ENCODE measurements at places on chromosomes 6 and 20.
A peak's percentile ranks its signal among the peaks of the same experiment; 100 is the strongest.

GRCh38 chr6:169079650-169080049 lies 174.0 kb downstream of the THBS2 start:
- DNase-seq = no peak

GRCh38 chr6:73461537-73462350 lies at the start of gene MTO1:
MTO1 (plus strand) TSS chr6:73461737; CDS start chr6:73461855, 118 bp downstream.
- peak; percentile 15 for DNase-seq

- DNase-seq = no peak
Observed at GRCh38 chr6:55569638-55570037, 9.4 kb downstream of the HMGCLL1 start.

- DNase-seq = no peak
Observed at GRCh38 chr6:139863964-139864363, 489.5 kb upstream of the CITED2 start.

DNA sequence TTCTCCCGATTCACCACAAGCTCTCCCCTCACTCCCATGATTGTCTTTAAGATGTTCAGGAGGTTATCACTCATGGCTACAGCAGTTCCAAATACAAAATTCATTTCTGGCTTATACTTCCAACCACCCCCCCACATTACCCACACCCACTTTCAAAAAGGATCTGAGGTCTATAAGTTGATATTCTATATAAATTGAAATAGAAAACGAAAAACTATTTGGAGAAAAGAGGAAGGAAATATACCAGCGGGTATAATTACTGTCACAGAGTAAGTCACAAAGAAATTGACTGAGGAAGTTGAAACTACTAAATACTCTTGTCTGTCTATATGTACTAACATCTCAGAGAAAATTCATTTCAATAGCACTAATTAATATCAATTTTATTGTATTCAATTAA lies 112.7 kb upstream of the TNFAIP3 start:
- no peak for DNase-seq

- DNase-seq = no peak
Observed at GRCh38 chr20:18258126-18258860, 30.0 kb upstream of the ZNF133 start.

GRCh38 chr20:4052139-4052480 lies 36.8 kb upstream of the RNF24 start:
- DNase-seq = no peak

DNA sequence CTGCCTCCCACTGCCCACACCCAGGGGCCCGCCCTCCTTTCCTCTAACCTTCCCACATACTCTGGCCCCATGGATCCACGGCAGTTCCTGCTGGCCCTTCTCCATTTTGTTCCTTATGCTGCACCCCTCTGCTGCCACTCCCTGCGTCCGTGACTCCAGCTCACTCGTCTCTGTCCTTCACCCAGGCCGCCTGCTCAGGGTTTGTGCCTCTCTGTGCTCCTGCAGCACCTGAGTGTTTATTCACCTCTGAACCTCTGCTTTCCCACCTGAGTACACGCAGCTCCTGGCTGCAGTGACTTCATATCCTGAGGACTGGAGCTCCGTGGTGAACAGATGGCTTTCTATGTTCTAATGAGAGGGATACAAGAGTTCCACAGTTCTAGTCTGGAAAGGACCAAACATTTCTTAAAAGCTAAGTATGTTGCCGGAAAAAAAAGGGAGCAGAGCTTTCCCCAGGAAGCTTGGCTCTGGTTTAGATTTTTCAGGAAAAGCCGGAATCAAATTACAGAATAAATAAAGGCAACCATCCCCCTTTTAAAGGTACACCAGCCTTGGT lies 1.5 kb upstream of the GNRH2 start:
- DNase-seq = no peak

GRCh38 chr6:30988209-30988825 lies 4.8 kb downstream of the MUC21 start:
- DNase-seq = no peak

DNA sequence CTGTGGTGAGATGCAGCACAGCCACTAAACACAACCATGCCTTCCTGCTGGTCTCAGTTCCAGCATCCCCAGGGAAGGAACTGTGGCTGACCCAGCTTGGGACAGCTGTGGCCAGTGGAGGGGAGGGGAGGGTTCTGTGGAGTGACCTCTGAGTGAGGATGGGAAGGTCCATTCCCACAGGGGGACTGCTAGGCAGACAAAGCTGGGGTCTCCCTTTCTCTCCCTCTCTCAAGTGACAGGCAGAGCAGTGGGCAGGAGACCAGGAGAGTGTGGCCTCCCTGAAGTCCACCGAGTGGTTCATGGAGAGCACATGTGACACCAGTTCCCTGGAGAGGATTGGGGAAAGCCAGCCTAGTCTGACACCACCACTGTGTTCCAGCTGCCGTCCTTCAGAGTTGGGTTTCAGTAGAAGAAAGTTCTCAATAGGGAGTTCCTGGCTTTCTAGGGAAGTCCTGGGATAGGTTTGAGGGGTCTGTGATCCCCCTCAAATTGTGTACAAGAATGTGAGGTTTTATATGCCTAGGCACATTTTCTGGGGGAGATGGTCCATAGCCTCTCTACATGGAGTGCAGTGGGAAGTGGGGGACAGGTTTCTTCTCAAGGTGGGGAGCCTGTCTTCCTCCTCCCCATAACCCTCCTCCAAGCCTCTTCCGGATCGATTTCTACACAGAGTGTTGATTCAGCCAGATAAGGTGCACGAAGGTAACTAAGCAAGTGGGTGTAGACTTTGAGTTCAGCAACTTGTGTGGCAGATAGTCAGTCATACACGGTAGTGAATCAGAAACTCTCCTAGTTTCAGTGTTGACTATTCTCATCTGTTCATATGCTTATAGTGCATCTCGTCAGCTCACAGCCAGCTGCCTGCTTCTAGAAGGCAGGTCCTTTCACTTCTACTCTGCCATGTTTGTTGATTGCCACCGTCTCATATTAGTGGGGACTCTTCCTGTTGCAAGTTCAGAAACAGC lies 18.9 kb downstream of the MANBAL start:
- no peak for DNase-seq

GRCh38 chr6:37625591-37626374 lies 71.9 kb downstream of the MDGA1 start:
- DNase-seq = no peak

DNA sequence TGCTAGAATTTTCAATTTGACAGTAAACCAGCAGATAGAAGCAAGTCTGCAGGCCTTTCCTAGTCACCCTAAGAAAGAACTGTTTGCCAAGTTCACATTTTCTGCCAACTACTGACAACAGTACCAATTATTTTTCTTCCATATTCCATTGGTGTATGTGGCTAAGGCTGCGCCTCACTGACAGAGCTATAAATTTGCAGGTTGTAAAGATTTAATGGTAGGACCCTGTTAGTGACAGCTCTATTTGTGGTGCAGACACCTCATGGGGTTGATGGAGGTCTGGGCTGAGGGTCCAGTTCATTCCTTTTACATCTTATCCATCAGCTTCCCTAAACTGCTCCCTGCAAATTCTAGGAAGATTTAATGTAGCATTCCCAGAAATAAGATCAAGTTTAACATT lies 228.5 kb downstream of the FRK start:
- no peak for DNase-seq

DNA sequence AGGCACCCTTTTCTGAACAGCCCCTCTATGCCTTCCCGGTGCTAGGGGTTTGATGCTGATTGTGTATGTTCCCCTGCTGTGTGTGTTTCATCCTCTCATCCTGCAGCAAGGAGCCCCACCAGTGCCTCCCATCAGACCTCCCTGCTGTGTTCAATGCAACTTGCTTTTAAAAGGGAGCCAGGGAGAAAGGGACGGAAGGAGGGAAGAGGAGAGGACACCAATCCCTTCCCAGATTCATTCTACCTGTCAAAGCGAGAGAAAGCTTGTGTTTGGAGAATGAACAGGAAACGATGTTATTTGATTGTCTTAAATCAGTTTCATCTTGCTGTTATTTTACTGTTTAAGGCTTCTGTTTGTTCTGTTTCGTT lies 259.2 kb downstream of the ADGB start:
- DNase-seq = no peak

DNA sequence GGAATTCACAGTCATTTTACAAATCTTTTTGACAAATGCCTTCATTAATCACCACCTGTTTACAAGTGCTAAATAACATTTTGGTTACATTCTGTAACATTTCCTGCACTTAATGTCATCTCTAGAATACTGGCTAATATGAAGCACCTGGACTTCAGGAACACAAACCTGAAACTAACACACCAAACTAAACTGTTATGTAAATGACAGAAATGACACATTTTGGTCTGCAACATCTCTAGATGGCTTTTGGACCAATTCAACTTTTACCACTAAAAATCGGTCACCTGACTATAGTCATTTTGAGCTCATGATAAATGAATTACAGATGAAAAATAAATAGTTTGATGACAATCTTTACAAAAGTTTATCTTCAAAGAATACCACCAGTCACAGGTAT lies 80.6 kb downstream of the ATG5 start:
- no peak for DNase-seq

DNA sequence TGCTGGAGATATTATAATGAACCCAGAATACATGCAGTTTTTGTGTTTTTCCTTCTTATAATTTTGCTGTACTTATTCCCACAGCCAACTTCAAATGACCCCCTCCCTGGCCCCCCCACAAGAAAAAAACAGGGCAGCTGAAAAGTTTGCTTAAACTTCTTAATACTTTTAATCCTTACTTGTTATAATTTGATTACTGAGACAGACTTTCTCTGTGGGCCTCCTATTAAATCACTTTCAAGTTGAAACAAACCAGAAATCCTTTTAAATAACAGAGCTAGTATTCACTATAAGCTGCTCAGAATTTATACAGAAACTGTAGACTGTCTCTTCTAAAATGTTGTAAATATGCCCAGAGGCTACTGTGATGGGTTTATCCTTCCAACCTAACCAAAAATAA lies 106.3 kb downstream of the CENPW start:
- DNase-seq = no peak

DNA sequence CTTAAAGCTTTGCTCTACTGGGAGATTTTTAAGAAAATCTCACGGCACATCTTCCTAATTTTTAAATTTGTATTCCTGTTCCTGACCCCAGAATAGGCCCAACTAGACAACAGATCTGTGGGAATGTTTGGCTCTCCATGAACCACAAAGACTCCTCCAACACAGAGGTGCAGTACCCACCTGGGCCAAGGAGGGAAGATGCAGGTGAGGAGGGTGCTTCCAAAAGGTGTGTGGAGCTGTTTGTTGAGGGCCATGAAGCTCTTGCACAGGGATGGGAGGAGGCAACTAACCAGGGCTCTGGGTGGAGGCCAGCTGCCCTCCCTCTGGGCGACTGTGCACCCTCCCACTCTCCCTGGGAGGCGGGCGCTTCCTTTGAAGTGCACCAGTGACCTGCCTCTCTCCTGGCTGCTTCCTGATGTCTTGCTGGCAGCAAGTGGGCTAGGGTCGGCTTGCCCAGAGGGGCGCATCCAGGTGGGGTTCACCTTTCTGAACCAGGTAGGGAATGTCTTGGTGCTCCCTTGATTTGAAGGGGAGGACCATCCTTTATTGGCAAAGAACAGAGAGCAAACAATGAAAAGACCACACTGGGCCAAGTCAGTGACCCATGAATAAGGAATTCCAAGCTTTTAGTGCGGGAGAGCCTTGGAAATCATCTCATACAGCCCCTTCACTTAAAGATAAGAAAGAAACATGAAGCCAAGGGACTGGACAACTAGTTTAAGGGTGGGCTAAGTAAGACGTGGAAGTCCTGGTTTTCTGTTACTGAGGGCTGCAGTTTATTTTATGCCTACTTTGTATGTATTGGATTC lies 76.0 kb downstream of the ANKRD6 start:
- no peak for DNase-seq

DNA sequence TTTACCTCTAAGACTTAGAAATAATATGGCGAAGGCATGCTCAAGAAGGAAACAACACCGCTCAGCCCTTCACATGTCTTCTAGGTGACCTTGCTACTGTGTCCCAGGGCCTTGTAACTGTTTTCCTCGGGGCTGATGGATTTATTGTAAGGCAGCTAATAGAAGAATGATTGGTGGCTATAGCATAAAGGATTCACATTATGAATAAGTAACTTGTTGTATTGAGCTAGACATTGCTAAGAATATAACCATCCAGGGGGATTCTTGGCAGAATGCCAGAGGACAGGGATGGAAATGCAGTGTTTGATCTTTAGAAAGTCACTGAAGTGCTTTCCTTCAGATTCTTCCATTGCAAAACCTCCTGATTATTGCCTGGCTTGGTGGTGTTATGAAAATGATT lies 54.9 kb downstream of the PLEKHG1 start:
- no peak for DNase-seq

DNA sequence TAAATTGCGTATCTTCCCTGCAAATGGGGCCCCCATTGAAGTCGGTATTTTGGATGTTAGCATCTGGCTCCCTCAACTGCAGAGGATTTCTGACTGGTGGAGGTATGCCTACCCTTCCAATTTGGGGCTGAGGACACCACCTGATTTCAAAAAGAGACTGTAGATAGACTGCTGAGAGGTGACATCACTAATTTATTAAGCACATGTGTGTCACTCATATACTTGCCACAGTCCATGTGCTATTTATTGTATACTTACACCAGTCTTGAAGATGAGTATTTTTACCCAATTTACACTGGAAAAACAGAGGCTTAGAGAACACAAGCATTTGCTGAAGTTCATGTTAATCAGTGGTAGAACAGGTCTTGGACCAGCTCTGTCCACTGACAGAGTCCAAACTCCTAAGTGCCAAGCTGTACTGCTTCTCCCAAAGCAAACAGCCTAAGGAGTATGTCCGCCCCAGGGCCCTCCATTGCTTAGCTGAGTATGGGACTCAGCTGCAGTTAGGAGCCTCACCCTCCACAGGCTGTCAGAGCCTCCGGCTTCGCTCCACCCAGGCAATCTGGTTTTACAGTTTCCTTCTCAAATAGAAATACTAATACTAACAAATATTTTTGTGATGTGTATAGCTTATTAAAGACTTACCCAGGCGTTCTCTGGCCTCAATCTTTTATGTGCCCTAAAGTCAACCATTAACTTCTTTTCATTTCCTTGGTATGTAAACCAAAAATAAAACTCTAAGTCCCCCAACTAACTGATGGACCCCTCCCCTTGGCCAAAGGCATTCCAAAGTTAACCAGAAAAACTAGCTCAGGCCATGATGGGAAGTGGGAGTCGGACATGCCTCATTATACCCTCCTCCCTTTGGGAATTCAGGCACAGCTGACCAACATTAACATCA lies 17.5 kb downstream of the RIN2 start:
- no peak for DNase-seq

GRCh38 chr20:4026093-4026601 lies 10.8 kb upstream of the RNF24 start:
- DNase-seq = no peak

GRCh38 chr20:37938181-37938750 lies 35.3 kb downstream of the VSTM2L start:
- no peak for DNase-seq

All from cortex of kidney (tissue), 1 donor.